A673 (cell line): ENCODE measurements at places on chromosomes 3 and 15.

DNA sequence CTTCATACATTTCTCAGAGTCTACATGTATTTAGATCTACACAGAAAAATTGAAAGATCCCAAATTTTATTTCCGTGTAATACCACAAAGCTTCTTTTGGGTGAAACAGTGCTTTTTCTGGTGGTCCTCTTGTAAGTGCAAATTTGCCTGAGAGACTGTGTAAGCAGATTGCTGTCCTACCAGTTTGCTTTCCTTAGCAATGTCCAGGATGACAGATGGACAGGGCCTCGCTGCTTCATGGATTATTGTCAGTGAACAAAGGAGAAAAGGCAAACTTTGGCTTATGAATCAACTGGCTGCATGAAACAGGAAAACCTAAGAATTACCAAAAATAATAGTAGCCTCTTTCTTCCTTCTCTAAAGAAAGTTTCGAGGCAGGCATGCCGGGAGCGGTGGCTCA is 82.6 kb upstream of the UBE2E1 start:
- H3K27ac ChIP-seq: no peak overlapping the region
- H3K4me1 ChIP-seq: no peaks in the 10 kb centered on the region
- H3K4me3 ChIP-seq: no peak overlapping the region
- no peak for DNase-seq
- no peaks in the 10 kb centered on the region for H3K27me3 ChIP-seq

GRCh38 chr3:183128709-183129108 is 29.4 kb upstream of the MCCC1 start:
- H3K27me3 ChIP-seq: no peaks in the 10 kb centered on the region
- no peak for DNase-seq
- no peak overlapping the region for H3K27ac ChIP-seq
- no peaks in the 10 kb centered on the region for H3K36me3 ChIP-seq
- H3K4me3 ChIP-seq: no peak overlapping the region

DNA sequence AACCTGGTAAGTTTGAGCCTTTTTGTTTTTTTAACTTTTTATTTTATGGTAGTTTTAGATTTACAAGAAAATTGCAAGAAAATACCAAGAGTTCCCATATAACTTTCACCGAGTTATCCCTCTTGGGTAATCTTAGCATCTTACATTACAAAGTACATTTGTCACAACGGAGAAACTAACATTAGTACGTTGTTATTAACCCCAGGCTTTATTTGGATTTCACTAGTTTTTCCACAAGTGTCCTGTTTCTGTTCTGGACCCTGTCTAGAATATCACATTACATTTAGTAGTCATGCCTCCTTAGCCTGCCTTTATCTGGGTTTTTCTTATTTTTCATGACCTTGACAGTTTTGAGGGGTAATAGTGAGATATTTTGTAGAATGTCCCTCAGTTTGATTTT is 53.5 kb upstream of the KPNA4 start:
- H3K27me3 ChIP-seq: no peaks in the 10 kb centered on the region
- H3K4me1 ChIP-seq: no peaks in the 10 kb centered on the region
- no peak for DNase-seq
- H3K4me3 ChIP-seq: no peak overlapping the region

DNA sequence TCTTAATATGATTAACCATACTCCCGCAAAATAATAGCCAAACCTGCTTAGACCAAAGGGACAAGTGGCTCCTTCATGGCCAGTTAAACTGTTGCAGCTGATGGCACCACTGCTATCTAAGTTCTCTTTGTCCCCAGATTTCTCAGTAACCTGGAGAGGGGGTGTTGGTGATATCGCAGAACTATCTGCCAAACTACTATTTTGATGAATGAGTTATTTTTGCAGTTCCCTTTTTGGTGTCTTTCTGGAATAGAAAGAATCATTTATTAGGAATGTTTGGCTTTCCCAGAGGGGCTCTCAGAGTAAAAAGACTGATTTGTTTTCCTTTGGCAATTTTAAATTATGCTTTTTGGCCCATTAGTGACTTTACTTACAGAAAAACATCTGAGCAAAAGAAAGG is 33.0 kb downstream of the CLEC3B start:
- no peak overlapping the region for H3K27ac ChIP-seq
- peaks cover 10% of the 10 kb centered on the region for H3K4me1 ChIP-seq
- H3K4me3 ChIP-seq: no peak overlapping the region
- H3K27me3 ChIP-seq: no peaks in the 10 kb centered on the region
- DNase-seq: no peak
- H3K36me3 ChIP-seq: no peaks in the 10 kb centered on the region

DNA sequence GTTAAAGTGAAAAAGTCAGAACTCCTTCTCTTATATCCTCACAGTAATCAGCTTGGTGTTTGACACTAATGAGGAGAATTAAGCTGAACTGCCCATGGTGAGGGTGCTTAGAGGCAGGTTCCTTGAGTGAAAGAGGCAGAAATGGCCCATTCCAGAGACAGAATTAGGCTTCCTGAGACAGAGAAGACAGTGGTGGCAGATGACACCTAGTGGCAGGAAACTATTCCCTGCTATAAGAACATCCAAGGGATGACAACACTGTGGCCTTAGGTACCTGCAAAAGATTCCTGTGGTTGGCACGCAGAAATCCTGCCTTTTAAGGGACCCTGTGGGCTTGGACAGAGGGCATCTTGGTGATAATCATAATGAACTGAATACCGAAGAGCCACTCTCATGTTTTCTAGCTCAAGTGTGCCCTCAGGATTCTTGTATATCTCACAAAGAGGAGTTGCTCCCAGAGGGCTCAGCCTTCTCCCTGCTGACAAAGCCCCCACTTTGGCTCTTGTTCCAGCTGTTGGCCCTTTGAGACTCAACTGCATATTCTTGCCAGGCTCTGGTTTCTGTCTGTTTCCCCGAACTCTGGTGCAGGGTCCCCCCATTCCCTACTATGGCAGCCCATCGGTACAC is 56.0 kb downstream of the KBTBD12 start:
- no peaks in the 10 kb centered on the region for H3K4me1 ChIP-seq
- peaks cover 78% of the 10 kb centered on the region for H3K27me3 ChIP-seq
- no peaks in the 10 kb centered on the region for H3K36me3 ChIP-seq
- no peak overlapping the region for H3K27ac ChIP-seq
- H3K4me3 ChIP-seq: no peak overlapping the region

GRCh38 chr15:35151782-35152181 is 66.7 kb upstream of the NANOGP8 start:
- H3K4me1 ChIP-seq: no peaks in the 10 kb centered on the region
- H3K4me3 ChIP-seq: no peak overlapping the region
- no peaks in the 10 kb centered on the region for H3K36me3 ChIP-seq
- H3K27ac ChIP-seq: no peak overlapping the region
